Endothelial cell of umbilical vein (primary cell): ENCODE measurements at places on chromosomes 2 and 18. TPM values are rescaled to one million over a fixed set of nuclear protein-coding genes. Genes with fewer than 3 reads are reported as not detected.

SIX3 gene
- polyA plus RNA-seq: not detected in 2 replicates

FOXD4L1 gene
- 0.04 and 0.06 TPM in 2 replicates for polyA plus RNA-seq

RNMT gene
- 9.2 and 9.8 TPM in 2 replicates for polyA plus RNA-seq

GTF2A1L gene
- polyA plus RNA-seq: 0.46 and 0.49 TPM in 2 replicates

COLEC11 gene
- 0.15 and 0.19 TPM in 2 replicates for polyA plus RNA-seq

GCC2 gene
- 2.7 and 4.1 TPM in 2 replicates for polyA plus RNA-seq

SCYGR4 gene
- not detected in 2 replicates for polyA plus RNA-seq

TEX44 gene
- not detected in 2 replicates for polyA plus RNA-seq

LIMS3 gene
- 12.3 and 13.5 TPM in 2 replicates for polyA plus RNA-seq

ZNF521 gene
- 90.8 and 111 TPM in 2 replicates for polyA plus RNA-seq

NT5C1B gene
- polyA plus RNA-seq: not detected in 2 replicates

WDR12 gene
- polyA plus RNA-seq: 5.6 and 8.5 TPM in 2 replicates
